Stimulated activated CD8-positive, alpha-beta memory T cell treated with anti-CD3 and anti-CD28 coated beads, Interleukin-7, amount 100 ng/mL, for 1 hour (primary cell): ENCODE measurements at places on chromosomes 3 and 15.
A peak's percentile ranks its signal among the peaks of the same experiment; 100 is the strongest.

DNA sequence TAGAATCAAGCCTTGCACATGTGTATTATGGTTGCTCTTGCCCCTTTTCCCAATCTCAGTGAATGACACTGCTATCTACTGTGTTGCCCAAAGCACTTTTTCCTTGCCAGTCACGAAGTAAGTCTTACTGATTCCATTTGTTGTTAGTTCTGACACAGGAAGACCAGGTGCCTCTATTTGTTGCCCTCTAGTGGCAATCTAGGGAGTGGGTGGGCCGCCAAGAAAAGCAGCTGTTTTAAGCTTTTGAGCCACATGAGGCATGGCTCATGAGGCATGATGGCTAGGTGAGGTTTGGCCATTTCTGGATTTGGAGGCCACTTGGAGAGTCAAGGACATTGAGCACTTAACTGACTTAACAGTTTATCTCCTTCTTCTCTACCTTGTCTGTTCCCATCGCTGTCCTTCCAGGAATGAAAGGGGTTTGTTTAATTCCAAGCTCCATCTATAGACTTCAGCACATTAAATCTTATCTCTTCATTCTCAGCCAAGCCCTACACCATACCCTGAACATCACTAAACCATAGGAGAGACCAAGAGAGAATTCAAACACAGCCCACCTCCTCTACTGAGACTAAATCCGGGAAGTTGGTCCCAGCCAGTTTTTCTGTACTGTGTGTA lies 103.1 kb downstream of the HCN4 start:
- DNase-seq, result peak; percentile 4

DNA sequence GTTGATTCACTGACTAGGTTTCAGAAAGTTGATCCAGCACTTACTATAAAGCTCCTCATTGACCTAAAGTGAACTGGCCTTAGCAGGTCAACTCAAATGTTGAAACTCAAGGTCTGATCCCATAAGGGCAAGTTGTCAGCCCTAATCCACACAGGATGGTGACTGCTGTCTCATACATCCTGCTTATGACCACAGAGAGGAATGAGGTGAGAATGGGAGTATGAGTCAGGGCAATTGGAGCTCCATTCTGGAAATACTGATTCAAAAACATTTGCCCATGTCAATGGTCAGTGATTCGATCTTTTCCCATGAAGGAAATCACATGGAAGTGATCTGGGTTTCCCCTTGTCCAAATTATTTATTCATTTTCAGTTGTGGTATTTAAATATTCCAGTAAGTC lies 78.7 kb downstream of the ZNF385D start:
- no peak for DNase-seq

DNA sequence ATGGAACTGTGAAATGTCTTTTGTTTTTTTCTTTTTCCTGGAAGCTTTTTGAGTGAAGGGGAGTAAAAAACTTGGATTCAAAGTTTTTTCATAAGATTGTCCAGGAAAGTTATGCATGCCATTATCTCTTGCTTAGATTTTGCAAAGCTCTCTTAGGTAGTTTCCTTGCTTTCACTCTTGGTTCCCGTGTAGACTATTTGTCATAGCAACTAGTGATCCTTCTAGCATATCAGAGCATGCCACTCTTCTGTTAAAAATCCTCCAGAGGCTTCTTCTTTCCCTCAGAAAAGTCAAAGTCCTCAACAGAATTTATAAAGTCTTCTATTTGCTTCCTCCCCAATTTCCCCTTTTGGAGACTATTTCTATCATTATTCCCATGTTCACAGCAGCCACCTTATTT lies 21.1 kb downstream of the GTF2E1 start:
- no peak for DNase-seq

DNA sequence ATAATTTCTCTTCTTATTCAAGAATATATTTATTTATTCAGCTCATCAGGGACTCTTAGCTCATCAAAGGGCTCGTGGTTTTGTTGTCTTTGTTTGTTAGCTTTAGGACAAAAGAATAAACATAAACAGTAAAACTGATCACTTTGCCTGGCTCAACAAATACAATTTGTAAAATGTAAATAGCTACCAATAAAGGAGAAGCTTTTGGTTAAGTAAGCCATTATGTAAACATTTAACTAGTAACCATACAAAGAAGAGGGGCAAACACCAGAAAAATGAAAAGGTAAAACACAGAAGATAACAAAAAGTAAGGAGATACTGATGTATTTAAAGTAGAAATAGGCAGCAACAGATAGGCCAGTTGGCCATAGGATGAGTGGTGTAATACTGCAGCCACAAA lies 761.7 kb downstream of the ROBO1 start:
- no peak for DNase-seq

DNA sequence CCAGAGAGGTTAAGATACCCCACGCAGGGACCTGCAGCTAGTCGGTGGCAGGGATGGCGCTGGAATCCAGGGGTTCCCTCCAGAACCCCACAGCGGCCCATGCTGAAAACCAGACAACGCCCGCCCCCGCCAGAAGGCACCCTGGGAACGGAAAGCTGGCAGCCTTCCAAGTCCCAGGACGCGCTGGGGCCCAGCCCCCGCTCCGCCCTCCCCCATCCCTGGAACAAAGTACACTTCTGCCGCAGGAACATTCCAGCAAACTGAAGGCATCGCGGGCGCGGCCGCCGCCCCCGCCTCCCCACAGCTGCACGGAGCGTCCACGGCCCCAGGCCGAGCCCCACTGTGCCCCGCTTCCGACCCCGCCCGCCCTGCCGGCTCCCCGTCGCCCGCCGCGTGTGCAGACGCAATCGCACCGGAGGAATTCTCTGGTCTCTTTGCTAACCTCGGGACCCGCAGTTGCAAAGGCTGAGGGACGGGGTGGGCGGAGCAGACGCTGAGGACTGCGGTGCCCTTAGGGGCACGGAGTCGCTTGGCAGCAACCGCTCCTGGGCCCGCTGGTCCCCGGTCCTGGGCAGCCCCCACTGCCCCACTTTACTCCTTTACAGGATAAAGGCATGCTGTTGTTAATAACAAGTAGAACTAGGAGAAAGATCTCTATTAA lies 44.8 kb upstream of the RNU6-1 start:
- peak; percentile 9 for DNase-seq

DNA sequence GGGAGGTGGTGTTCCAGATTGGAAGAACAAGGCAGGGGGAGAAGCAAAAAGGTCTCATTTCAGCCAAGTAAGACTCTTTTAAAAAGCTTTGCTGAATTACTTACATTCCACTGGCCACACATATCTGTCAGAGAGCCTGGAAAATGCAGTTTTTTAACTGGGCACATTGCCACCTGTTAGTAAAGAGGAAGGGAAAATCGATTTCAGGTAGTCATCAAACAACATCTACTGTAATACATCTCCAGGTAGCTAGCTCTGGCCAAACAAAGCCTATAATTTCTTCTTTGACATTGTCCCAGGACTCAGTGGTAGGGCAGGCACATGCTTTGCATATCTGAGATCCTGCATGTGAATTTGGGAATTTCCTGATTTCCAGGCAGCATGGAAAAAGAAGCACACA lies 480.7 kb upstream of the SUCLG2 start:
- DNase-seq, result no peak

GRCh38 chr3:47485812-47486211 lies 10.1 kb upstream of the SCAP start:
- DNase-seq, result no peak

DNA sequence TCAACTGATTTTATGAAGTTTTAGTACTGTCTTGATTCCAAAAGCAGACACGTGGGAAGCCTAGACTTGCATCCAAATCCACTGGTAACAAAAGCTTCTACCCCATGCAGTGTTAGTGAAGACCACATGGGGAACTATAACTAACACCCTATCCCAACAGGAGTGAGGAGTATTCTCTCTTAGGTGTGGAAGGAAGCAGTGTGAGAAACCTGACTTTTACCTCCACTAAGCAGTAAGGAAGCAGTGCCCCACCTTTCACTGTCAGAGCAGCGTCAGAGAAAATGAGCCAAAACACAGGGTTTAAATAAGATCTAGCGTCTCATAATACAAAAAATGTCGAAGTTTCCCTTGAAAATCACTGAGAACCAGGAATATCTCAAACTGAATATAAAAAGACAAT lies 60.5 kb downstream of the DLG1 start:
- DNase-seq, result no peak

DNA sequence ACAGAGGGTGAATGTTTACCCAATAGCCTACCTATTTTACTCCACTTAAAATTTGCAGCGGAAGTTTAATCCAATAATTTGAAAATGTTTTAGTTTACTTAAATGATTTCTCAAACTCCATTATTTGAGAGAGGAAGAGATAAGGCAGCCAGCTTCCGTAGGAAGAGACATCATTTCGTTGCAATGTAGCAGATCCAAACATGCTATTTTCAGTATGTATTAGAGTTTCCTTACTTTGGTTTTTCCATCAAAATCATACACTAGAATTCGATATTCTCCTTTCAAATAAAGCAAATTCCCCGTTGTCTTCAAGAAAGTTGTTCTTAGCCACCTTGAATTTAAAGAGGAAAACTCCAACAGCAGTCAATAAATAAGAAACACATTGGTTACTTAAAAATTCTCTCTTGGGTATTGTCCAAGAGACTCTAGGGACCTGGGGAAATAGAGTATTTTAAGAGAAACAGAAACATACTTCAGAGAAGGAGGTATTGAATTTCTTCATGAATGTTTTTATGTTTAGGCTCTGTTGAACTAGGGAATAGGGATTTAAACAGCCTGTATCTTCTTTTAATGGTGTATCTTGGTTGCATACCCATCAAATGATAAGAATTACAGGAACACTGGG lies 324.5 kb upstream of the GBE1 start:
- no peak for DNase-seq
